ENCODE measurements at places on chromosomes 5 and 9. TPM values are rescaled to one million over a fixed set of nuclear protein-coding genes. Genes with fewer than 3 reads are reported as not detected.
A peak's percentile ranks its signal among the peaks of the same experiment; 100 is the strongest.

- no peak for DNase-seq
Observed at GRCh38 chr9:98396236-98396635, 140.8 kb upstream of the TBC1D2 start.

Gene PCDHA1
- not detected for total RNA-seq

Gene DDX4
- not detected for total RNA-seq

GRCh38 chr5:107370396-107370968 lies 300.3 kb downstream of the EFNA5 start:
- no peak for DNase-seq

GRCh38 chr5:125286271-125286670 lies 539.8 kb upstream of the ZNF608 start:
- DNase-seq, result no peak

Gene IFNB1
- total RNA-seq, result not detected

Gene SPINK7
- total RNA-seq, result not detected

GRCh38 chr5:116076496-116076895 lies 8.3 kb upstream of the COMMD10 start:
- no peak for DNase-seq

DNA sequence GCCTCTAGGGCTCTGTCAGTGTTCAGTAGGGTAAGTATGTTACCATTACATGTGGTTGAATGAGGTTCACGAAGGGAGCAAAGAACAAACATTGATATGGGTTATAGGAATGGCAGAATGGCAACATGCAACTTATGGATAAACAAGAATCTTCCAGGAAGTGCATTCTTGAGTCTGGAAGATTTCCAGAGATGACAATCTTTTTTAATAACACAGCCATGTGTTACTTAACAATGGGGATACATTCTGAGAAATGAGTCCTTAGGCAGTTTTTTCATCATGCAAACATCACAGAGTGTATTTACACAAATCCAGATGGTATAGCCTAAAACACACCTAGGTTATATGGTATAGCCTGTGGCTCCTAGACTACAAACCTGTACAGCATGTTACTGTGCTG lies 9.1 kb upstream of the SLC28A3 start:
- no peak for DNase-seq

- no peak for DNase-seq
Observed at GRCh38 chr9:34570376-34570775, 19.1 kb downstream of the CNTFR start.

- no peak for DNase-seq
Observed at GRCh38 chr5:119470105-119470763, 17.9 kb downstream of the HSD17B4 start.

- no peak for DNase-seq
Observed at GRCh38 chr9:97925497-97926334, 3.4 kb upstream of the TRMO start.

Gene ROR2
- 9.0 TPM for total RNA-seq

GRCh38 chr5:138943599-138944173 lies 68.6 kb upstream of the LRRTM2 start:
- no peak for DNase-seq

- no peak for DNase-seq
Observed at GRCh38 chr5:78336698-78337097, 23.7 kb upstream of the SCAMP1 start.

Gene PCDHGA10
- total RNA-seq, result 5.5 TPM

Gene SEMA6A
- 38.5 TPM for total RNA-seq

- DNase-seq, result no peak
Observed at GRCh38 chr5:94196953-94197352, 421.5 kb downstream of the KIAA0825 start.

GRCh38 chr5:115432691-115433090 lies 111.9 kb downstream of the FEM1C start:
- no peak for DNase-seq

Gene CATSPER3
- not detected for total RNA-seq

Gene IFNA13
- total RNA-seq, result not detected

DNA sequence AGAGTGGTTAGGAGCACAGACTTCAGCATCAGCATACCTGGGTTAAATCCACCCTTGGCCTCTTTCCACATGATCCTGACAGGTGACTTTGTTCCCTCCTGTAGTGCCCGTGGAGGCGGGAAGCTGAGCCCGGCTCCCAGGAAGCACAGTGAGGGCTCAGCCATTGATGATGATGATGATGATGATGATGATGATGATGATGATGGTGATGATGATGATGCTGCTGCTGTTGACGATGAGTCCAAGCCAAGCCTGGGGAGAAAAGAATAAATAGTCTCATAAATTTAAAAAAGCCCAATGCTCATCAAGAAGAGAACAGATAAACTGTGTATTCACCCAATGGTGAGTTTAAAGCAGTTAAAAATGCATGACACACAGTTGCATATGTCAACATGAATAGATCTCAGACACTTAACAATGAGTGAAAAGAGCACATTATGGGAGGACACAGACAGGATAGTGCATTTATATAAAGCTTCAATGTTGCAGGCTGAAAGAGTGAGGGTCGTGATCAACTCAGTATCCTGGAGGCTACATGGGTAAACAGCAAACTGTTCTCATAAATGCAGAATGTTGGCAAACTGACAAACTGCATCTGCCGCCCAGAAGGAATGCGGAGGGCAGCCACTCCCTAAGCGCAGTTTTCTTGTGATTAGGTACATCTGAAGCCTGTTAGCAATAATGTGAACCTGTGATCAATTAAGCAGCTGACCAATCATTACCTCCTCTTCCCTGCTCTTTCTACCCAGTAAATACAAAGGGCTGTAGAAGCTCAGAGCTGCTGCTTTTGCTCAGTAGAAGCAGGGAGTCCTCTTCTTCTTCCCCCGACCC lies 11.7 kb upstream of the CFAP157 start:
- DNase-seq, result no peak

DNA sequence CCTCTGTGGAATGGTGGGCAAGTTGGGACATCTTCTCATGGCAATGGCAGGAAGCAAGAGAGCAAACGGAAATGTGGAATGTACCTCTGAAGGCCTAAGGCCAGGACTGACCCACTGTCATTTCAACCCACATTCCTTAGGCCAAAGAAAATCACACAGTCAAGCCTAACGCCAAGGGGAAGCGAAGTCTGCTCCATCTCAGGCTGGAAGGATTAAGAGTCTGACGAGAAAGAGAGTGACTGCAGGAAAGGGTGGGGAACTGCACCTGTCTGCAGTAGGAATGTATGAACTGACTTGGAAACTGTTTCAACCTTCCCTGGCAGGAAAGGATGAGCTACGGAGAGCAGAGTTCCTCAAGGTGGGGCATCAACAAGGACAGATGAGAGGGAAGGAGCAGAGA lies 90.2 kb upstream of the TAS2R1 start:
- DNase-seq, result no peak

Gene TAF1L
- total RNA-seq, result not detected

Gene XRCC4
- 7.4 TPM for total RNA-seq

GRCh38 chr9:136577941-136578625 lies 32.2 kb upstream of the NOTCH1 start:
- DNase-seq, result no peak

Gene FGF10
- total RNA-seq, result 22.5 TPM

GRCh38 chr9:136621734-136622093 lies 41.0 kb upstream of the EGFL7 start:
- no peak for DNase-seq

Gene ENTPD8
- total RNA-seq, result not detected

DNA sequence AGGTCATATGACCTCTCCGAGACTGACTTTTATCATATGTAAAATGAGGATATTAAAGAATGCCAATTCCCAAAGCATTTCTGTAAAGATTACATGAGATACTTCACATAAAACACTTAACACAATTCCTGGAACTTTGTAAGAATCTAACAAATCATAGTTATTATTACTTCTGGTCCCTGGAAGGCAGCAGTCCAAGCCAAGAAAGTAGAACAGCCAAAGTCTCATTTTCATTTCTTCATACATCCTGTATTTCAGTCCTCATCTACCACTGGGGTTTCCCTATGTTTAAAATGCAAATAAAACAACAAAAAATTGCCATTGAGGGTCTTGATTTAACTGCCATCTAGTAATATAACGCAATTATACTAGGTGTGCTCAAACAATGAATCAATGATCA lies 179.5 kb downstream of the MARCHF11 start:
- no peak for DNase-seq

Gene VCP
- total RNA-seq, result 238 TPM

Gene BTNL8
- 8.8 TPM for total RNA-seq

- no peak for DNase-seq
Observed at GRCh38 chr5:146399481-146399880, 47.7 kb upstream of the TCERG1 start.

Gene IFNA8
- not detected for total RNA-seq

- DNase-seq, result no peak
Observed at GRCh38 chr5:180771839-180772238, 30.8 kb downstream of the MGAT1 start.

DNA sequence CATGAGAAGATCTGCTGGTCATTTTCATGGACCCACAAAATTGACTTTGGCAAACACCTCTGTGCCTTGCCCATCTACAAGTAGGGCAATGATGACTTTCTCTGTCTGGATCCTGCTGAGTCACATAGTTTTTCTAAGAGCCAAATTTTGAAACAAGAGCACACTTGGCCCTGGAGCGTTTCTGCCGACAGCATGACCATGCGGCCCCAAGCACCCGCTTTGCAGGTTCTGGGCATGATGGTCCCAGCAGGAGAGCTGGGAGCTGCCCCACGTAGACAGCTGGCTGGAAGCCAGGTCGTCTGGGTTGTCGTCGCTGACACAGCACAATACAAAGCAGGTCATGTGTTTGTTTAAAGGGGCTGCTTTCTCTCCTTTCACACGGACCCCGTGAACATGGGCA lies 159.8 kb downstream of the SYK start:
- DNase-seq, result no peak

Gene CDX1
- not detected for total RNA-seq

DNA sequence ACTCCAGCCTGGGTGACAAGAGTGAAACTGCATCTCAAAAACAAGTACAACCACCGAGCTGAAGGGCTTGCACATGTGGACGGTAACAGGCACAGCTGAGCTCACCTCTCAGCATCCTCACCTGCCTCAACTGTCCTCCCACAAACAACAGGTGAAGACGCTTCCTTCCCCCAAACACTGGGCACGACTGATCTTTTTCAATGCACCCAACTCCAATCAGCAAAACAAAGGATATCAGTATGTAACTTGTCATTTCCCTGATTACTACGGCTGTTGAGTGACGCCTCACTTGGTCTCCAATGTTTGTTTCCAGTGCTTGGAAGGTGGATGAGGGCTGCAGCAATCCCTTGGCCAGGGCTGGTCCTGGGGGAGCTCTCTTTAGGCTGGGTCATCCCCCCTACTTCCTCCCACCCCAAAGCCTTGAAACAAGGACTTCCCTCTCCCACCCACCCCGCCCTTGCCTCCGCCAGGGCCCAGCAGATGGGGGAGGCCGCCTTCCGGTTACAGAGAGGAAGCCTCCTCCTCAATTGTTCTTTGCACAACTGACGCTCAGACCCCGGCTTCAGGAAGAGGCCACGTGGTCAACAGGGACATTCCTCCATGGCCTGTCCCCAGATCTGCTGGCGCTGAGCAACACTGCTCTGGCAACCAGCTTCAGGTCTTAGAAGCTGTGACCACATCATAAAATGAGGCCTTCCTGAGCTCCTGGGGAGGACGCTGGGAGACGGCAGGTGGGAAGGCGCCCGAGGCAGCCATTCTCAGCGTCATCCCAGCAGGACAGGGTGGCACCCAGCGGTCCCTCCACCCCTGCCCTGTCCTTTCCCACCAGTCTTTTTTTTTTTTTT lies 5.9 kb downstream of the FAM78A start:
- DNase-seq, result no peak

Gene FOXB2
- not detected for total RNA-seq

DNA sequence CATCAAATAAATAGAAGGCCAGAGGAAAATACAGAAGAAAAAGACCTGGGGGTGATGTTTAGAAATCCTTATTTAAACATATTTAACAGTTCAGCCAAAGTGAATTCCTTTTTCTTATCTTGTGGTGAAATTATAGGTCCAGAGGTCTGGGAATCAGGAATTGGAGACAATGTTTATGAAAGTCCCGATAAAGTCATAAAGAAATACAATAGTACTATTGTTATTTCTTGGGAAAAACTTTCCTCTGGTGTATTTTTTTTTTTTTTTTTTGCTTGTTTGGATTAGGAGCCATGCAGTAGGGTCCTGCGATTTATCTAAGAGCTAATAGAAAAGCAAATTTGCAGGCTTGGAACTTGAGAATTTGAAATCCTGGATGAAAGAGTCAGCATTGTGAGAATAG lies 426 bp downstream of the C7 start:
- DNase-seq, result no peak

Gene ST6GALNAC4
- total RNA-seq, result 36.7 TPM

GRCh38 chr5:160269017-160269416 lies 39.7 kb downstream of the FABP6 start:
- peak; percentile 62 for DNase-seq
